ENCODE measurements at places on chromosomes 5 and 9.

- DNase-seq, result no peak
Measured at GRCh38 chr9:33659921-33660320, 135.4 kb upstream of the PRSS3 start.

- no peak for DNase-seq
Measured at GRCh38 chr9:9091387-9091786, 1291.8 kb upstream of the DMAC1 start.

- no peak for DNase-seq
Measured at GRCh38 chr9:25684321-25684720, 6.1 kb upstream of the TUSC1 start.

DNA sequence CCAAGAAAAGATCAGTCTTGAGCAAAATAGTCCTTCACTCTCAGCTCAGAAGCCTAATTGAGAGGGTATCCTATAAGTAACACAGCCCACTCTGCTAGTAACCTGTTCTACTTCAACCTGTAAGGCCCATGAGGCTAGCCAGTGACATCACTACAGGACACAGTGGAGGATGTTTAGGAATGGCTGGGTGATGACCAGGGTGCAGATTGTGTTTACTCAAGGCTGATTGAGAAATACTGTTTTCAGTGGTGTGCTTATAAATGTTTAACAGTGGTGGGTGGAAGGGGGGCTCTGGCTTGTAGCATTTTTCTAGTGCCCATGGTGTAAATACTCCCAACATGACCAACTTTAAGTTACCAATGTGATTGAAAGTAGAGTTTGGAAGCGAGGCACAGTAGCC lies 159.8 kb upstream of the CCDC152 start:
- DNase-seq, result no peak

DNA sequence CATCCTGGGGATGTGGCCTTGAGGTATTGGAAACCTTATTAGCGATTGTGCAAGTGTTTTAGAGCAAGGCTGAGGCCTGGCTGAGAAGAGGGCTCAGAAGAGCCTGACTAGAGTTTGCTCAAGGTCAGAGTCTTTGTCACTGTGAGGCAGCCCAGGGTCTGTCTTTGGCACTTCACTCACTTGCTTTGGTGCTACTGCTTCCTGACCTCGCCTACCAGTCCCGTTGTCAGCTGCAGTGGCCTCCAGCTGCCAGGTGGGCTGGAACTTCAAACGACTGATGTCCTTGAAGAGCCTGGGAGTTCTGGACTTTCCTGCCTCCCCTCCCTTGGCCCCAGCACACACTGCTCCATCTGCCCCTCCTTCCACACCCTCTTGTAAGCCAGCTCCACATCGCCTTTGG lies 228.0 kb downstream of the SNX18 start:
- DNase-seq, result no peak

- no peak for DNase-seq
Measured at GRCh38 chr5:54173251-54173650, 137.1 kb downstream of the ARL15 start.

DNA sequence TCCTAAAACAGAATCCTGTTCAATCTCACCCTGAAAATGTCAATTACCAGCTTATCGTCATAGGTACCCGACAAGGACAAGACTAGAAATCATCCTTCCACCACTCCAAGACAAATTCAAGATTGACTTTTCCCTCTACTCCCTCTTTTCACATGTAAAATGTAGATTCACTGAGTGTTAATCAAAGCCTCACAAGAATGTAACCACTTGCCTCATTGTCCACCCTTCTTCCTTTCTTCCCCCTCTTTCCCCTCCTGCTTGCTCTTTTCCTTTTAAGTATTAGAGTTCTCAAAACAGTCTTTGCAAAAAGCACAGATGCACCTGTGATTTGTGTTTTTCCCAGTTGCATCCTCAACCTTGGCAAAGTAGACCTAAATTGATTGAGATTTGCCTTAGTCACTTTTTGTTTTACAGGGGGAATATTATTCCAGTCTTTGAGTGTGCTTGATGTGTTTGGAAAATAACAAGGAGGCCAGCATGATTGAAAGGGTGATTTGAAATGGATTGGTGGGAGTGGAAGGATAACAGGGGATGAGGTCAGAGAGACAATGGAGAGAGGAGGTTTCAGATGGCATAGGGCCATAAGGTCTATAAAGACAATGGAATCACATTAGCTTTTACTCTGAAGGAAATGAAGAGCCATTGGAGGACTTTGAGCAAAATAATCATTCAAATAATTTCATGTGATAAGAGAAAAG lies 231.3 kb upstream of the TYRP1 start:
- no peak for DNase-seq
